ENCODE measurements at places on chromosomes 16 and 17. TPM values are rescaled to one million over a fixed set of nuclear protein-coding genes. Genes with fewer than 3 reads are reported as not detected.

VWA3A gene
- 7.1 TPM for polyA plus RNA-seq

PDE6G gene
- polyA plus RNA-seq, result 5.2 TPM

STH gene
- polyA plus RNA-seq, result not detected

ABCC3 gene
- 62.7 TPM for polyA plus RNA-seq

DNA sequence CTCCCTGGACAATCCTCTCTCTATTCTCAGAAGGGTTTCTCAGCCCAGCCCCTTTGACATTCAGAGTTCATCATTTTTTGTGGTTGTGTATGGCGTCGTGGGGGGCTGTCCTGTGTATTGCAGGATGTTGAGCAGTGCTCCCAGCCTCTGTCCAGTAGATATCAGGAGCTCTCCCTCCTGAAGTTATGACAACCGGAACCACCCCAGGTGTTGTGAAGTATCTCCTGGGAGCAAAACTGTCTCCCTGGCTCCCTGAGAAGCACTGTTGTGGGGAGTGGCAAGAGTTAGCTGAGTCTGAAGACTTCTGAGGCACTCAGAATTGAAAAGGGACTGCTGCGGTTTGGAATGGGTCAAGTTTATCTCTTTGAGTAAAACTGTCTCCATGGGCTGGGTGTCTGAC is 55.9 kb upstream of the MGAT5B start:
- no peak for DNase-seq

GRCh38 chr16:89397331-89397861 is 93.0 kb downstream of the ANKRD11 start:
- DNase-seq, result no peak

- peak; percentile 70 for DNase-seq
These were observed 15.2 kb downstream of the PIEZO1 start for GRCh38 chr16:88769617-88770460.

DNA sequence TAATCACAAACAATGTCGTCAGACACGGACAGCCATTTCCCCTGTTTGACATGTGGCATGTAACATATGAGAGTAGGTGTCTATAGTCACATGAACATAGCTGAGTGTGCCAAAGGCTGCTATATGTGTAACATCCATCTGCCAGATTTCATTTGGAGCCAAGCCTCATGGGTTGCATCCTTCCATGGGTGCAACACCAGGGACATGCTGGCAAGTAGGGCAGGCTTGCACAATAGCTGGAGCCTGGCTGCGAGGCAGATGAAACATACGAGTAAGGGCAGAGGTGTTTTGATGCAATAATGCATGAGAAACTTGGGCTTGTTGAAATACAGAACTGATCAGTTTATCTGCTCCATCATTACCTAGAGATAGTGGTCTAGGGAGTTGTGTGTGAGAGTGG is 9.0 kb upstream of the ZNF689 start:
- no peak for DNase-seq

DNA sequence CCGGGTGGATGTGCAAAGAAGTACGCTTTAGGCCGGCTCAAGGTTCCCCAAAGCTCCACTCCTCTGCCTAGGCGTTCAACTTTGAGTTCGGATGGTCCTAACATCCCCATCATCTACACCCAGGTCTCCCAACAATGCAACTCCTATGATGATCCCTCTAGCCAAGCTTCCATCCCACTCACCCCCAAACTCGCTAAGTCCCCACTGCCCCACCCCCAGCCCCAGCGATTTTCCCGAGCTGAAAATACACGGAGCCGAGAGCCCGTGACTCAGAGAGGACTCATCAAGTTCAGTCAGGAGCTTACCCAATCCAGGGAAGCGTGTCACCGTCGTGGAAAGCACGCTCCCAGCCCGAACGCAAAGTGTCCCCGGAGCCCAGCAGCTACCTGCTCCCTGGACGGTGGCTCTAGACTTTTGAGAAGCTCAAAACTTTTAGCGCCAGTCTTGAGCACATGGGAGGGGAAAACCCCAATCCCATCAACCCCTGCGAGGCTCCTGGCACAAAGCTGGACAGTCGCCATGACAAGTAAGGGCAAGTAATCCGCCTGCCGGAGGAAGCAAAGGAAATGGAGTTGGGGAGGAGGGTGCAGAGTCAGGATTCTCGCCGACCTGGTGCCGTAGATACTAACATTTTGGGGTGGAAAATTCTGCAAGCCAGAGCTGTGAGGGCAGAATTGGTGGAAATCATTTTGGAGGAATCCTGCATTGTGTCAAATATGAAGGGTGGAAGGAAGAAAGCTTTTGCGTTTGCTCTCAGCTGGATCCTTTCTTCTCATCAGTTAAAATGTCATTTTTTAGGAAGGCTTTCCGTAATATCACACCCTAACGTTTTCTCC is at the start of gene TP53:
TSS of gene TP53 (minus strand) at position 419 of the 836 bp plus-strand sequence. CDS start 10,896 bp downstream, outside the sequence.
- DNase-seq, result peak; percentile 95
